Gastroesophageal sphincter (tissue), 4 donors: ENCODE measurements at places on chromosomes 12 and 14.

DNA sequence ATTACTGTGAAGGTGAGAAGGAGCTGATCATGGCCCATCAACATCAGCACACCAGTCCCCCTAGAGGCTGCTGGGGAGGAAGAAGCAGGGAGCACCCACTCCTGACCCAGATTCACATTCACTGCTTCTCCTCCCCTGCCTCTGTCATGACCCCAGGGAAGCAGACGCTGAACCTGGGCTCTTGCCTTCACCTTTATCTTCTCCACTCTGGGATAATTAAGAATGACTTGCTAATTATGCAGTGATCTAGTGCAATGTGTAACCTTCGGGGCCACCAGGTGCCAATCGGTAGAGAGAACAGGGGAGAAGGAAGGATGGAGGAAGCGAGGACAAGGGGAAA lies 44.4 kb upstream of the IQSEC3 start:
- no peak overlapping the region for H3K27ac ChIP-seq
- H3K4me3 ChIP-seq: no peak overlapping the region
- no peaks in the 10 kb centered on the region for H3K36me3 ChIP-seq
- ATAC-seq: no peak

GRCh38 chr12:13144266-13144828 lies 40.9 kb upstream of the GSG1 start:
- no peaks in the 10 kb centered on the region for H3K36me3 ChIP-seq
- H3K4me3 ChIP-seq: no peak overlapping the region
- no peaks in the 10 kb centered on the region for H3K27me3 ChIP-seq
- peak overlapping the region; percentile 7 for H3K27ac ChIP-seq
- no peak for ATAC-seq

- no peak for ATAC-seq
- no peak overlapping the region for H3K4me3 ChIP-seq
- H3K27me3 ChIP-seq: no peaks in the 10 kb centered on the region
- peaks cover 4% of the 10 kb centered on the region for H3K4me1 ChIP-seq
- no peak overlapping the region for H3K27ac ChIP-seq
These were observed 142.3 kb upstream of the TMPO start for GRCh38 chr12:98373025-98373554.

GRCh38 chr12:55024575-55024974 lies 4.8 kb downstream of the NEUROD4 start:
- no peak for ATAC-seq
- H3K27ac ChIP-seq: no peak overlapping the region
- no peaks in the 10 kb centered on the region for H3K36me3 ChIP-seq
- H3K4me3 ChIP-seq: no peak overlapping the region
- H3K27me3 ChIP-seq: peaks cover 38% of the 10 kb centered on the region

DNA sequence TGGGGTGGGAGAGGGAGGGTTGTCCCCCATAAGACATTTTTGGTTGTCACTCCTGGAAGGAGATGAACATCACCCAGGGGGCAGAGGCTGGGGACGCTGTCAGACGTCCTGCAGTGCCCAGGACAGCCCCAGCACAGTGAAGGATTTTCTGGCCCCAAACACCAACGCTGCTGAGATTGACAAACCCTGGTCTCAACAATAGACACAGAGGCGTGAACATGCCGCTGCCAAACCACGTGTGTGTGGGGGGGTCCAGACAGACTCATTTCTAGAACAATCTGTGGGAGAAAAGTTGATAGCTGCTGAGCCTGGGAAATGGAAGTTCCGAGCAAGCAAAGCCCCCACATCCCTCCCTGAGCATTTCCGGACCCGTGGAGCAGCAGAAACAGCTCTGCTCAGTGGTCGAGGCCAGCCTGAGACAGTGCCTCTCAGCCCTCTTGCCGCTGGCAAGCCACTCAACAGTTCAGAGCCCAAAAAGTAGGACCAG lies 43.8 kb upstream of the CLMN start:
- H3K36me3 ChIP-seq: no peaks in the 10 kb centered on the region
- peaks cover 43% of the 10 kb centered on the region for H3K27me3 ChIP-seq
- ATAC-seq: no peak
- H3K4me1 ChIP-seq: peaks cover 9% of the 10 kb centered on the region

DNA sequence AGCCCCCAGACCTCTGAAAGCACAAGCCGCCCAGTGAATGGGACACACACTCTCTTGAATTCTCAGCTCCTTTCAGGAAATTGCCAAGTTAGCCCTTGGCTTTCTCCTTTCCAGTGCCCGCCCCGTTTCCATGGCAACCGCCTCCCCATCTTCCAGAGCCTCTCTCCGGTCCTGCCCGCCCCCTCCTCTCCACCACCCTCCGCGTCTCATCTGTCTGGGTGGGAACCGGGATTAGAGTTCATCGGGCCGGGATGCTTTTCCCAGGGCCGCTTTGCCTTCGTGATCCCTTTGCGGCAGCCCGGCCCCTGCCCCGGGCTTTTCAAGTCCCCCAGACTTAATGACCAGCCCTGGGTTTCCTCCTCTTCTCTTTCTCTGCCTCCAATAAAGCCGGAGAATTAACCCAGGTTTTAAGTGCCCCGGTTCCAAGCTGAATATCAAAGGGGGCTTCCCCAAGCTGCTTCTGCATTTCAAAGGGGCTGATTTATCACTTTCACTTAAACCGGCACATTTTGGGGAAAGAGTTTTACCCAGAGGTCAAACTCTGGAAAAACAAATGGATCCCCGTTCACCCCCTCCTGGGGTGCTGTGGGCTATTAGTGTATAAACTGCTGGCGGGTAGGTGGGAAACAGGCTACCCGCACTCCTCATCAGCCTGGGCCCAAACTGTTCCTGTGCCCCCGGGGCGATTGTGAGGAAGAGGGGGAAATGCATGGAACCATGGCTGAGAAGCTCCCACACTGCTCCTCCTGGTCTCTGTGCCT lies 101.7 kb downstream of the ZFP36L1 start:
- H3K36me3 ChIP-seq: no peaks in the 10 kb centered on the region
- H3K4me3 ChIP-seq: no peak overlapping the region
- H3K27me3 ChIP-seq: no peaks in the 10 kb centered on the region
- no peak for ATAC-seq
